ENCODE measurements at places on chromosomes 4 and X.

DNA sequence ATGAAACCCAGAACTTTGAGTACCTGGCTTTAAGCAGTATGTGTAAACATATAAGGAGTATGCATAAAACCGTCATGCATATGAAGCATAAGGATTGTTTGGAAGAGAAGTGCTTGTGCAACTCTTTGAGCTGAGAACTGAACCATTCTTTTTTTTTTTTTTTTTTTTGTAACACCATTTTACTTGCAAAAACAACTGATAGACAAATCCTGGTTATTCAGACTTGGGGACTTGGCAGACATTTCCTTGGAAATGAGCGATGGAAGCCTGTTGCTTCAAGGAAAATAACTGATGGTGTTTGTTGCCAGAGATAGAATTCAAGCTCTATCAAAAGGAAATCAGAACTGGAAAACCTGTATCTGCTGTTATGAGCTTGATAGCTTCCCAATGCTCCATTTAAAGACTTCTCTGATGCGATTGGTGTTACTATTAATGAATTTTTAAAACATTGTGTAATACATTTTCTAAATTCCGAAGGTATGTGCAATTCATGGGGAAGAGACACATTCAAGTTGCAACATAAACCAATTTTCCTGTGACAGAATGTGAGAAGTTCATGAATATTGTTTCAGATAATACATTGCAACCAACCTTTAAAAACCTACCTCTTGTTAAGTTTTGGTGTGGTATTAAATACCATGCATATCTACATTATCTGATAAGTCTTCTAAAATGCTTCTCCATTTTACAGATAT, 47.0 kb upstream of the FAT1 start:
- no peak for DNase-seq

DNA sequence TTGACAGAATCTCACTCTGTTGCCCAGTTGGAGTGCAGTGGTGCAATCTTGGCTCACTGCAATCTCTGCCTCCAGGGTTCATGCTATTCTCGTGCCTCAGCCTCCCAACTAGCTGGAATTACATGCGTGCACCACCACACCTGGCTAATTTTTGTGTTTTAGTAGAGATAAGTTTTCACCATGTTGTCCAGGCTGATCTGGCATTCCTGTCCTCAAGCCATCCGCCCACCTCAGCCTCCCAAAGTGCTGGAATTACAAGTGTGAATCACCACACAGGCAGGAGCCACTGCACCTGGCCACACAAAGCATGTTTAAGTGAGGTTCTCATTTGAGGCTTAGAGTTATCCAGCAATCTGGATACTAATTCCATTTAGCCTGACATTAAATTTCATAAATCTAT, 180.9 kb upstream of the GRID2 start:
- DNase-seq: no peak

DNA sequence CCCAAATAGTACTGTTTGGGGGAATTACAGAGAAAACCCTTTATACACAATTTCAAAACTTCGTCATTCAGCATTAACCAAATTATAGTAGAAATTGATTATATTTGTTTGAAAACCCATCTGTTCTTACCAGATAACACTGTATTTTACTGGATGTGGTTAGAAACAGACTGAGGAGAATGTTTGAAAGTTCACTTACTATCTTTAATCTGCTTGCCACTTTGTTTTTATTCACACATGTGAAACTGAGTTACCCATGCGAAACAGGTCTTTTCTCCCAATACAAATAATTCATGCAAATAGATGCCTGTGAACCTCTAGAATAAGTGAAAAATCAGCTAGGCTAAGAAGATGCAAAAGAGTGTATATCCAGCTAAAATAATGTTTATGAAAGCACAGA, 177.5 kb downstream of the NAA11 start:
- no peak for DNase-seq

DNA sequence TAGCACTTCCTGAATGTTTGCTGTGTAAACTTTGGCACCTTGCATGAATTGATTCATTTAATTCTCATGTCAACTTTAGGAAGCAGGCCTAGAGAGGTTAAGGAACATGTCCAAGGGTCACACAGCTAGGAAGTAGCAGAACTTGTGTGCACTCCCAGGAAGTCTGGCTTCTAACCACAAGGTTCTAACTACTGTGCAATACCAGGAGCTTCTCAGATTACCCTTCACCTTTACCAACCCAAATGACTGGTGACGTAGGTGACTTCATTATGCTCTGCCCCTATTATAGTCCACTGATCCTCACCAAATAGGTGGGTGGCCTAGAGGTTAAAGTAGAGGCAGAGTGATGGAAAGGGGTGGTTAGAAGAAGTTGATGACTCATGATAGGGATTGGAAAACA, 14.4 kb downstream of the AR start:
- no peak for DNase-seq

DNA sequence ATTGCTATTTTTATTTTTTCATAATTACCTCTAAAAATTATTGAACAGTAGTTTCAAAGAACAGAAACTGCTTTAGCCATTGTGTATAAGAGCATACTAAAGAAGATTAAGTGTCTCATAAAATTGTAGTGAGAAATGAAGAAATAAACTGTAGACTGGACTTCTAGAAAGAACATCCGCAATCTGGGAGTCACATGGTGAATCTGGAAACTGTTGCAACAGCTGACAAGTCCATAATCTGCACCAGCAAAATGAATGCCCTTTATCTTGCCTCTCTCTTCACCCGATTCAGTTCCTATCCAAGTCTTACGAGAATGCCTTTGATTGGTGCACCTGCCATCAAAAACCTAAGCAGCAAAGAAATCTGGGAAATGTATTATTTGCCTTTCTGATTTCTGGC, 312.9 kb downstream of the NAF1 start:
- DNase-seq: no peak

DNA sequence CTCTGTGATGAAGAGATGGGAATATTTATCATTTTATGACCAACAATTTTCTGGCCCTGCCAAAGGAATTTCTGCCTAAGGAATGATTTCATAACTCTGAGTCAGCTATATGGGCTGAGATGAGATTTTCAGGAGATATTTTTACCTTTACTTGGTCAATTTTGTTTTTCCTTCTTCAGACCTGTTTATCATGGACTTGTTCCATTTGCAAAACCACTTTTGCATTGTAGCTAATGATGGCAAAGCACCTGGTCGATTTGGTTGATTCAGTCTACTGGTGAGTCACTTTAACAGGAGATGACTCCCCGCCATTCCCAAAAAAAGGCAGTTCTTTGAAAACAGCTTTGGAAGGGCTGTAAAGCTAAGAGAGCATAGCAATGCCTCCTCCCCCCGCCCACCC, 53.3 kb downstream of the TEX13A start:
- DNase-seq: no peak

DNA sequence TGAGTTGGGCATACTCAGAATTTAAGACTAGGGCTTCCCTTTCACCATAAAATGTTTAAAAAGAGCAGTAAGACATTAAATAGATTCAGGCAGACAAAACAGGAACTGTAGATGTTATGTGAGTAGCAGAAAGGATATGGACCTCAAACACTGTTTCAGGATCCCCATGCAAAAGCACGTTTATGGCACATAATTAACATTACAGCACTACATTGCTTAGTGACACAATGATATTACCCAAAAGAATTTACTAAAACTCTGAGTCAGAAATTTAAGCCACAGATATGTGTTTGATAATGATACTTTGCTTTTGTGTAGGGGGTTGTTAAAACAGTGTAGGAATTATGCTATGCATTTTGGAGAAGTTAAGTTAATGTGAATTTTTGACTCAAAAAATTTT, 266.3 kb downstream of the PDGFC start:
- no peak for DNase-seq

GRCh38 chr4:1232661-1233621, 16.0 kb downstream of the CTBP1 start:
- no peak for DNase-seq

DNA sequence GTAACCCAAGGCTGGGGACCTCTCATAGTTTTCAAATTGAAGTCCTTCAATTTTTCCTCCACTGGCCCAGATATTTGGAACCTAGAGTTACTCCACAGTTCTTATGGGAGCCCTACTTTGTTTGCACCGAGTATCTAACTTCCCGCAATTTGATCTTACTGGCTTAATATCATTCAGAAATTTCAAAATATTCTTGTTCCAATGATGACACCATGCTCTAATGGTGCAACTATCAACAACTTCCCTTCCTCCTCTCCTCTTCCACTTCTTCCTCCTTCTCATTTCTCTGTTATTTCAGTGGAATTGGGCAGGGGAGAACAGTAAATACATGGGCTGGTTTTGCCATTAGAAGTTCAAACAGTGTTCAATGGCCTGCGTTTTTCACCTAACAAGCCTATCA, 20.2 kb downstream of the PDCL2 start:
- DNase-seq: no peak
